Muscle of leg (tissue), 16 donors: ENCODE measurements at places on chromosomes 16 and 17. TPM values are rescaled to one million over a fixed set of nuclear protein-coding genes. Genes with fewer than 3 reads are reported as not detected.

GRCh38 chr17:55114283-55114682 lies 145.7 kb downstream of the STXBP4 start:
- no peak overlapping the region for H3K27ac ChIP-seq
- H3K4me1 ChIP-seq: no peaks in the 10 kb centered on the region
- no peaks in the 10 kb centered on the region for H3K27me3 ChIP-seq
- H3K4me3 ChIP-seq: no peak overlapping the region
- no peak for DNase-seq

DNA sequence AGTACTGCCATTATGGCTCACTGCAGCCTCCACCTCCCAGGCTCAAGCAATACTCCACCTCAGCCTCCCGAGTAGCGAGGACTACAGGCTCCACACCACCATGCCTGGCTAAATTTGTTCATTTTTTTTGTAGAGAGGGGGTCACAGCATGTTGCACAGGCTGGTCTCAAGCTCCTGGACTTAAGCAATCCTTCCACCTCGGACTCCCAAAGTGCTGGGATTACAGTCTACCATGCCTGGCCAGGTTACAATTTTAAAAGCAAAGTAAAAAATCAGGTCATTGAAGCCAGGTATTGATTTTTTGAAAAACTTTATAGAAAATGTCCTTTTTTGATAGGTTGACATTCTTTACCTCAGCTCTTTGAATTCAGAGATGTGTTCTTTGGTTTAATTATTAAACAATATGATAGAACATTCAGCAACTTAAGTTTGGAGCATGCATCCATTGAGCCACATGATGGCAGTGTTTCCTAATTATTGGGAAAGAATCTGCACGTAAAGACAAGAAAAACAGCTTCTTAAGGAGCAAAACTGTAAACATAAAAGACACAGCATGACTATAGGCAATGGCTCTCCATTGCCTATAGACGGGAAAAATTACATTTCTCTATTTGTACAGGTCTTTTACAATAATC lies 1.7 kb upstream of the SLC16A11 start:
- no peak overlapping the region for H3K27ac ChIP-seq
- peaks cover 77% of the 10 kb centered on the region for H3K27me3 ChIP-seq
- H3K4me3 ChIP-seq: no peak overlapping the region

The MATCAP1 gene
- total RNA-seq: 8.6 TPM

- H3K27ac ChIP-seq: no peak overlapping the region
- no peak overlapping the region for H3K4me3 ChIP-seq
- DNase-seq: peak; percentile 41
- no peaks in the 10 kb centered on the region for H3K36me3 ChIP-seq
Observed at GRCh38 chr16:83847371-83848225, 39.8 kb downstream of the HSBP1 start.

The TBC1D26 gene
- total RNA-seq: 0.31 TPM

The PKMYT1 gene
- 3.6 TPM for total RNA-seq

GRCh38 chr16:84914273-84914672 lies 94.5 kb downstream of the CRISPLD2 start:
- H3K27me3 ChIP-seq: peaks cover 39% of the 10 kb centered on the region
- H3K4me1 ChIP-seq: peaks cover 39% of the 10 kb centered on the region
- H3K27ac ChIP-seq: no peak overlapping the region

DNA sequence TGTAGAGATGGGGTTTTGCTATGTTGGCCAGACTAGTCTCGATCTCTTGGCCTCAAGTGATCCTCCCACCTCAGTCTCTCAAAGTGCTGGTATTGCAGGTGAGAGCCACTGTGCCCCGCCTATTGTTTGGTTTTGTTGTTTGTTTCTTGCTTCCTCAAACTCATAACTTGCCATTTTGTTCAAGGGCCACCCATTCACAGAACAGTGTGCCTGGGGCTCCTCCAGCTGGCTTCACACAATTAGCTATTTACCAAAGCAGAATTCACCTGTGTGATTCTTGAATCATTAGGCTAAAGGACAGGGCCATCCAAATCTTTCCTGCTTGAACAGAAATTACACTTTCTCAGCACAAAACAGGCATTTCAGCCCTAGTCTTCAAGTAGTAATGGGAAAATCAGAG lies 7.2 kb downstream of the ABHD15 start:
- peaks cover 16% of the 10 kb centered on the region for H3K4me1 ChIP-seq
- peaks cover 3% of the 10 kb centered on the region for H3K27me3 ChIP-seq
- no peak overlapping the region for H3K4me3 ChIP-seq
- H3K36me3 ChIP-seq: peaks cover 6% of the 10 kb centered on the region

The UBALD1 gene
- total RNA-seq: 7.4 TPM

DNA sequence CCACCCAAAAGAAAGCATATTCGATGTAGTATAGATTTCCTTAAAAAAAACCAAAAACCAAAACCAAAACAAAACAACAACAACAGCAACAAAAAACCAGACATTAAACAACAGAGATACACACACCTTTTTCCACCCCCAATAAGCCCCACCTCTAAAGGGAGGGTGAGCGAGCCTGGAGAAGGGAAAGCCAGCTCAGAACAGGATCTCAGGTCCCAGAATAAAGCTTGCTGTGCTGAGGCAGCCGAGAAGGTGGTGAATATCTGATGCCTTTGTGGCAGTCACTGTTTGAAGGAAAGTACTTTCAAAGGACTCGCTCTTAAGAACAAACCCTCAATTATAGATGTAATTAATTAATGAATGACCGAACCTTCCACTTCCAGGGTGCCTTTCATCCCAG lies 470 bp downstream of the KRT23 start:
- H3K4me3 ChIP-seq: no peak overlapping the region
- H3K4me1 ChIP-seq: no peaks in the 10 kb centered on the region
- H3K27me3 ChIP-seq: peaks cover 5% of the 10 kb centered on the region
- H3K36me3 ChIP-seq: no peaks in the 10 kb centered on the region
- no peak for DNase-seq

DNA sequence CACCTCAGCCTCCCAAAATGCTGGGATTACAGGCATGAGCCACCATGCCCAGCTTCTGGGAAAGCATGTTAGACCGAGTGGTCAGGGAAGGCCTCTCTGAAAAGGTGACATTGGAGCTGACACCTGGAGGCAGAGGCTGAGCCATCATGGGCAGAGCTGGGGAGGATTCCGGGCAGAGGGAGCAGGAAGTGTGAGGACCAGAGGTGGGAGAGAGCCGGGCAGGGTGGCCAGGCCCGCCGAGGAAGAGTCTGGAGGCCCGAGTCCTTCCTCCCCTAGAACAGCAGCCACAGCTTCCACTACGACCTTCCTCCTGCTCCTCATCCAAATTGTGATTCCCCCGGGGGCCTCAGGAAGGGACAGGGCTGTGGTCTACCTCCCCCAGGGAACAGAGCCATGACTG lies 74.7 kb downstream of the COG7 start:
- H3K36me3 ChIP-seq: no peaks in the 10 kb centered on the region
- DNase-seq: no peak
- H3K4me3 ChIP-seq: no peak overlapping the region
- H3K4me1 ChIP-seq: no peaks in the 10 kb centered on the region

The GNAO1 gene
- total RNA-seq: 0.49 TPM

DNA sequence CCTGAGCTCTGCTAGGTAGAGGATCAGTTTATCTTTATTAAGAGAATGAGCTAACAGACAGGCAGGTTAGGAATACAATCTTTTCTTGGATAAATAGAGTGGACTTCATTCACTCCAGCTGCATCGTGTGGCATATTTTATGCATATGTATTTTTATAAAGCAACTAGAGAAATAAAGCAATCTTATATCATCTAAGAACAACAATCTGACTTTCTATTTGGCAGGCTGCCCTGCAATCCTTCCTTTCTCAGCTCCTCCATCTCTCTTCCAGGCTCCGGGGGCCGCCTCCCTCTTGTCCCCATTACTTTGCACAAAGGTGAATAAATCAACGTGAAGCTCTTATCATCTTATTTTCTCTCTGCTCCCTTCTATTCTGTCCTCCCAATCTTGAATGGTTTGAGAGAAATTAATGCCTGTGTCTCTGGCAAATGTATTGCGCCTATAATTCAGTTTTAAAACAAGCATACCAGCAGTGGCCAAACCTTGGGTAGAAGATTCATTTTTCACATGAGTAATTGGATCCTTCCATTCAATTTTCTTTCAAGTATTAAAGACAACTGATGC lies 64.5 kb downstream of the HS3ST3A1 start:
- H3K36me3 ChIP-seq: no peaks in the 10 kb centered on the region
- H3K27me3 ChIP-seq: no peaks in the 10 kb centered on the region
- no peak overlapping the region for H3K27ac ChIP-seq
- no peak overlapping the region for H3K4me3 ChIP-seq
- DNase-seq: no peak

- no peak overlapping the region for H3K27ac ChIP-seq
- H3K27me3 ChIP-seq: no peaks in the 10 kb centered on the region
- H3K36me3 ChIP-seq: peaks cover 61% of the 10 kb centered on the region
- no peak for DNase-seq
- no peaks in the 10 kb centered on the region for H3K4me1 ChIP-seq
Observed at GRCh38 chr17:44932787-44933097, 14.8 kb downstream of the KIF18B start.

The C17orf100 gene
- 0.98 TPM for total RNA-seq

DNA sequence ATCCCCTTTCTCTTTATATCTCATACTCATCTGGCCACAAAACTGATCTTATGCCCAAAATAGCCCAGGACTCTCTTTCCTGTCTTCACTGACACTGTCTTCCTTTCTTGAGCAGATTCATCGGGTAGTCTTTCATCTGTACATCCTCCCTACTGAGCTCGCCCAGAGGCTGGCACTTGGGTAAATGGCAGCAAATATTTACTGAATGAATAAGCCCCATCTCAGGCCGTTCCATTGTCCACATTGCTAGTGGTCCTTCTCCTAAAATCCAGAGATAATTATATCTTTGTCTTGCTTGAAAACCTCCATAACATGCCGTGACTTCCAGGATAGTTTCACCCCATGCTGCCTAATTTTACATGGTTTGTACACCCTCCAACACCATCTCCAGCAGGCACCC lies 158.1 kb upstream of the SDK2 start:
- H3K36me3 ChIP-seq: no peaks in the 10 kb centered on the region
- H3K27ac ChIP-seq: no peak overlapping the region
- peaks cover 16% of the 10 kb centered on the region for H3K27me3 ChIP-seq
- no peak overlapping the region for H3K4me3 ChIP-seq
- DNase-seq: no peak

DNA sequence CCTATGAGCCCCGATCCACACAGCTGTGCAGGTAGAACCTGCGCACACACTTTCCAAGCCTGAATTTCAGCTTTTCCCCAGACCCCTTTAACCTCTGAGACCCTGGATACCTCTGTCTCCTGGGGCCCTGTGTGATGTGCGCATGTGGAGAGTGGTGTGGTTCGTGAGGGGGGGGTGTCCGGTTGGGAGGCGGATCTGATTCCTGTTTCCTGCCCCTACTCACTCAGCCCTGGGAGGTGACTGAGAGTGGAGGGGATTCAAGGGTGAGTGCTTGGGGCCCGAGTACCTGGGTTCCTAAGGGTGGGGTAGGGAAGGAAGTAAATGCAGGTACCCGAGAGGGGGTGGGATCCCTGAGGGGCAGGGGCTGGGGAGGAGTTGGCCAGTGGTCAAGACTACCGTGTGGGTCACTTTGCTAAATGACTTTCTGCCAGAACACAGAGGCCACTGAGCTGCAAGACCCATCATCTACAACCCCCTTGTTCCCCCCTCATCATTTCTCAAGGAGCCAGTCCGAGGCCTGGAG lies 621 bp downstream of the ARHGEF15 start:
- DNase-seq: no peak
- H3K36me3 ChIP-seq: no peaks in the 10 kb centered on the region
- peak overlapping the region; percentile 65 for H3K27ac ChIP-seq
- H3K4me1 ChIP-seq: peaks cover 12% of the 10 kb centered on the region
- peak overlapping the region; percentile 26 for H3K4me3 ChIP-seq
- H3K27me3 ChIP-seq: peaks cover 45% of the 10 kb centered on the region

The HOXB1 gene
- total RNA-seq: not detected

The LGALS9B gene
- total RNA-seq: not detected

The SOX15 gene
- total RNA-seq: 1.4 TPM

The SEPTIN12 gene
- total RNA-seq: not detected

GRCh38 chr17:6657633-6658287 lies 6.2 kb downstream of the C17orf100 start:
- peaks cover 13% of the 10 kb centered on the region for H3K4me1 ChIP-seq
- H3K4me3 ChIP-seq: no peak overlapping the region
- no peak overlapping the region for H3K27ac ChIP-seq
- H3K27me3 ChIP-seq: peaks cover 52% of the 10 kb centered on the region

- H3K27me3 ChIP-seq: no peaks in the 10 kb centered on the region
- H3K4me1 ChIP-seq: no peaks in the 10 kb centered on the region
- no peak overlapping the region for H3K4me3 ChIP-seq
- no peak overlapping the region for H3K27ac ChIP-seq
- H3K36me3 ChIP-seq: no peaks in the 10 kb centered on the region
Observed at GRCh38 chr16:23917621-23918020, 81.8 kb downstream of the PRKCB start.

DNA sequence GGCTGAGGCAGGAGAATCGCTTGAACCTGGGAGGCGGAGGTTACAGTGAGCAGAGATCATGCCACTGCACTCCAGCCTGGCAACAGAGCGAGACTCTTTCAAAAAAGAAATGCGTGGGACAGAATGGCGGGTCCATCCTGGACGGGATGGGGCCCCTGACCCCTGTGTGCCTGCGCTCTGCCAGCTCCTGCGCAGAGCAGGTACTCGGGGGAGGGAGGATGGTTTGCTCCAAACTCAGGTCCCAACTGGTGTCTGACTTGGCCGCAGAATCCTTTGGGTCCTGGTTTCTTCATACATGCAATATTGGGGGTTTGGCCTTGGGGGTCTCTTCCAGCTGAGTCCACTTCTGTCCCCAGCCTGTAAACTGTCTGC lies 10.4 kb downstream of the CHMP6 start:
- H3K27ac ChIP-seq: no peak overlapping the region
- peak; percentile 4 for DNase-seq

- peak; percentile 82 for DNase-seq
- no peak overlapping the region for H3K4me3 ChIP-seq
- peaks cover 25% of the 10 kb centered on the region for H3K4me1 ChIP-seq
- H3K36me3 ChIP-seq: no peaks in the 10 kb centered on the region
Observed at GRCh38 chr17:77609553-77610517, 348.7 kb upstream of the TNRC6C start.

The KRTAP1-1 gene
- total RNA-seq: not detected

GRCh38 chr17:57626520-57627210 lies 118.4 kb downstream of the CCDC182 start:
- no peak overlapping the region for H3K4me3 ChIP-seq
- no peak for DNase-seq
- H3K27ac ChIP-seq: no peak overlapping the region
- H3K36me3 ChIP-seq: peaks cover 2% of the 10 kb centered on the region
- H3K4me1 ChIP-seq: peaks cover 4% of the 10 kb centered on the region
- no peaks in the 10 kb centered on the region for H3K27me3 ChIP-seq

DNA sequence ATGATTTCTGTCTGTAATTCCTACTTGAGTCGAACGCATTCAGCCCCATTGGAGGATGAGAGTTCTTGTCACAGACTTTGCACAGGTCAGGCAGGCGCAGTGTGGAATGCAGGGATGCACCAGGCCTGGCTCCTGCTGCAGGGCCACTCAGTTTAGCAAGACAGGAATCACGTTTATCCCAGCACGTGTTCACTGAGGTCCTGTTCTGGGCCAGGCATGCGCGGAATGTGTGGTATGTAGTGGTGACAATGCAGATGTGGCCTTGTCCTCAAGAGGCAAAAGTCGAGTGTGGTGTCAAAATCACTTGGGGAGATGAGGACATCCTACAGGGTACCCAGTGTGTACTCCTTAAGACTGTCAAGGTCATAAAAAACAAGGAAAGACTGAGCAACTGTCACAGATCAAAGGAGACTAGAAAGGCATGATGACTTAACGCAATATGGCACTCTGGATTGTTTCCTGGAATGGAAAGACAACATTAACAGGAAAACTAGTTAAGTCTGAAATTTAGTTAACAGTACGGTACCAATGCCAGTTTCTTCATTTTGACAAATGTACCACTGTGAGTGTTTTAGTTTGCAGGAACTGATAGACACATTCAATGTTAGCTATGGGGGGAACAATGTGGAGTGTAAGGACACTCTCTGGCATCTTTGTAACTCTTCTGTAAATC lies 121.5 kb upstream of the ADAMTS18 start:
- H3K4me1 ChIP-seq: no peaks in the 10 kb centered on the region
- DNase-seq: no peak
- no peak overlapping the region for H3K27ac ChIP-seq
- no peaks in the 10 kb centered on the region for H3K27me3 ChIP-seq
- no peak overlapping the region for H3K4me3 ChIP-seq
- H3K36me3 ChIP-seq: no peaks in the 10 kb centered on the region
